Activated CD4-positive, alpha-beta T cell treated with anti-CD3 and anti-CD28 coated beads for 24 hours (primary cell): ENCODE measurements at places on chromosomes 13 and 19.

DNA sequence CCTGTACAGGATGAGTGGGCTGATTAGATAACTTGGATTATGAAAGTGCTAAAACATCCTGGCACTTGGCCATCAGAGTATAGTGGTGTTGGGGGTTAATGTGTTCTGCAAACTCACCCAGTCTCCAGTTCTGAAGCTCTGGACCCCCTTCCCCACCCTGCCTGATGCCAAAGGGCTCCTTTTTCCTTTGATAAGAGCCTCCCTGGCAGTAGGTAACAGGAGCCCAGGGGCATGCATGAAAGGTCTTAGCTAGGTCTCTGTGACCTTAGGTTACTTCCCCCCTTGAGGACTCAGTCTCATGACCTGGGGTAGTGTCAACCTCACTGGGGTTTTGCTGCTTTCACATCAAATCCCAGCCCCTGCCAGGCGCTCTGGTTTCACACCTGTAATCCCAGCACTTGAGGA, 2.5 kb downstream of the RPS28 start:
- no peak for DNase-seq

DNA sequence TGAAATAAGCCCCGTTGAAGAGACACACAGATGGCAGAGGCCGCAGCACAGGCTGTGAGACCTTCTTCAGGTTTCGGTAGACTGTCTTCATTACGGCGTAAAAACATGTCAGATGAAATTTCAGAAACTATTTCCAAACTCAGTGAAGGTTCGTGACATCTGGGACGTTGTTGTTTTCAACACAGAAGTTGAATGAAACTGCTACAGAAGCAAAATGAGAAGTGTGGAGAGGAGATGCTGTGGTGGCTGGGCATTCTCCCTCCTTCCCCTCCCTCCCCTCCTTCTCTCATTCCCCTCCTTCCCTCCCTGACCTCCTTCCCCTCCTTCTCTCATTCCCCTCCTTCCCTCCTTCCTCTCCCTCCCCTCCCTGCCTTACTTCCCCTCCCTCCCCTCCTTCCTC, 113.6 kb downstream of the ATP11A start:
- DNase-seq = no peak

- no peak for DNase-seq
These were observed 24.2 kb downstream of the TEX29 start for GRCh38 chr13:111344471-111345191.

DNA sequence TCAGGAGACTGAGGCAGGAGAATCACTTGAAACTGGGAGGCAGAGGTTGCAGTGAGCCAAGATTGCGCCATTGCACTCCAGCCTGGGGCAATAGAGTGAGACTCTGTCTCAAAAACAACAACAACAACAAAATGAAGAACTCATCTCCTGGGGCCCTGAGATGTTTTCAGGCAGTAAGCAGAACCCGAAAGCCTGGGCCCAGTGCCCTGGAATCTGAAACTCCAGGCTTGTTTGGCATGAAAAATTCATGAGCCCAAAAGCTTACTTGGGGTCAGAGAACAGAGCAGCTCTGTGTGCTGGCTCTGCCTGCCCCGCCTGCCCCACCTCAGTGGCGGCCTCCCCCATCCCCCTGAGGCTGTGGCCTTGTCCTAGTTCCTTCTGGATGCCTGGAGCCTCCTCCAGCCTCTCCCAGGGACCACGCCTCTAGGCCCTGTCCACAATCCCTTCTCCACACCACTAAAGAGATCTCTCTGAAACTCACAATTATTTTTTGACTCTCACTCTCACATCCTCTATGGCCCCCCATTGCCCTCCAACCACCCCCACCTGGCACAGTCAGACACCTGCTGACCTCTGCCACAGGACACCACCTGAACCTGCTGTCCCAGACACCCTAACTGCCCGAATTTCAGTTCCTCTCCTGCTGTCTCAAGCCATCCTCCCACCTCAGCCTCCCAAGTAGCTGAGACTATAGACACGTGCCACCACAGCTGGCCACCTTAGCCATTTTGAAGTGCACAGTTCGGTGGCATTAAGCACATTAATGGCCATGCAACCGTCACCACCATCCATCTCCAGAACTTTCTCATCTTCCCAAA, 6.9 kb upstream of the AP1M2 start:
- DNase-seq = no peak

GRCh38 chr19:49456326-49456725, 3.3 kb downstream of the ALDH16A1 start:
- DNase-seq = no peak

DNA sequence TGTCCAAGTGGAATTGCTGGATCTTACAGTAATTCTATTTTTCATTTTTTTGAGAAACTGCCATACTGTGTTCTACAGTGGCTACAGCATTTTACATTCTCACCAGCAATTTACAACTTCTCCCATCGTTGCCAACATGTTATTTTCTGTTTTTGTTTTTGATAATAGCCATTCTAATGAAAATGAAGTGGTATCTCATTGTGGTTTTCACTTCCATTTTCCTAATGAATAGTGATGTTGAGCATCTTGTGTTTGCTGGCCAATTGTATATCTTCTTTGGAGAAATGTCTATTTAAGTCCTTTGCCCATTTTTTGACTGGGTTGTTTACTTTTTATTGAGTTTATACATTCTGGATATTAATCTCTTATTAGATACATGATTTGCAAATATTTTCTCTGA, 38.6 kb downstream of the KCNRG start:
- no peak for DNase-seq

GRCh38 chr19:30602661-30603350, 230.6 kb downstream of the ZNF536 start:
- DNase-seq = no peak

GRCh38 chr13:43876366-43876765, 3.2 kb downstream of the CCDC122 start:
- DNase-seq = no peak

- DNase-seq = no peak
These were observed 149.4 kb upstream of the FBXL3 start for GRCh38 chr13:77176350-77176749.

GRCh38 chr13:40433577-40433976, 232.9 kb downstream of the FOXO1 start:
- DNase-seq = peak; percentile 9

GRCh38 chr13:60229708-60230272, 66.1 kb upstream of the DIAPH3 start:
- no peak for DNase-seq

GRCh38 chr13:68081061-68081460, 850.9 kb upstream of the PCDH9 start:
- no peak for DNase-seq

GRCh38 chr13:24181991-24182702, 21.6 kb downstream of the SPATA13 start:
- no peak for DNase-seq

GRCh38 chr19:33809960-33810359, 13.3 kb downstream of the KCTD15 start:
- DNase-seq = no peak

GRCh38 chr13:45674908-45675307, 27.2 kb upstream of the CBY2 start:
- DNase-seq = no peak

GRCh38 chr19:3976495-3977241, 5.8 kb upstream of the DAPK3 start:
- DNase-seq = no peak

- DNase-seq = no peak
These were observed 374.0 kb downstream of the IRS2 start for GRCh38 chr13:109412283-109412901.

DNA sequence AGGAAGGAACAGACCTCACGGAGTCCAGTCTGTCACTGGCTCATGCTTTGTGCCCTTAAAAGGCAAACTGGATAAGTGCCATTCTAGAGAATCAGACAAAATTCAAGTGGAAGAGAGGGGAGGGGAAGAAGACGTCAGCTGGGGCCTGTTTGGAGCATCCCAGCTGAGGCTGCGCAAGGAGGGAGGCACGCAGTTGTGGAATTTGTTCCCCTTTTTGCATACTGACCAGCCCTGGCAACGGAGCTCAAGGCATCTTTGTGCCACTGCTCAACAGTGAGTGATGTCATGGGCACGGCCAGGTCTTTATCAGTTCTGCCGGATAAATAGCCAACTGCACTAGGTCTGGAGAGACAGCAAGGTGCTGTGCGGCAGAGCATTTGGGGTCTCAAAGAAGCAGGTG, at the start of gene GPR42:
TSS of gene GPR42 (plus strand) at position 347 of the 400 bp plus-strand sequence. CDS start 292 bp downstream, outside the sequence.
- DNase-seq = no peak

DNA sequence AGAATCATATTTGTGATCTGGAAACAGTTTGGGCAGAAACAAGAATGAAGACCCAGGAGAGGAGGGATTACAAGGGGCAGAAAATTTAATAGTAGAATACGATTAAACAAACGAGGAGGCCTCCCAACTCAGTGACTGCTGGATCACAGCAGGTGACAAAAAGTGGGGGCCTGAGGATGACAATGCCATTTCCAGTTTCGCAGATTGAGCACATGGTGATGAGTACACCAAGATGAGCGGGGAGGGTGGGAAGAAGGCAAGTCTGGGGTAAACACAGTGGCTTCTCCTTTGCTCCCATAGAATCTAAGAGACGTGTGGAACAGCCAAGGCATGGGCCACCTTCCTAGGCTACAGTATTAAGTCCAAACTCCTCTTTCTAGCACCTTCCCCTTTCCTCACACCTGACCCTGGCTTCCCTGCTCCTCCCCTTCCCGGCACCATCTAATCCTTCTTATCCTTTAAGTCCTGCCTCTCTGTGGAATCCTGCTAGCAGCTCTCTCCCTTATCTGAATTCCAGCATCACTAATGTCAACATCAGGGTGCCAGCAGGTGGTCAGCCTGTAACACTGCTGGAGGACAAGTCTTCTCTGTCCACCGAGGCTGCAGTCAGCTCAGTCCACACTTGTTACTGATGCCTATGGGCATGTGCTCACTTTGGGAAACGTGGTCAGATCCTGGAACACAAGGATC, 13.5 kb downstream of the ATP7B start:
- DNase-seq = no peak

- no peak for DNase-seq
These were observed 21.8 kb downstream of the MCF2L start for GRCh38 chr13:112990783-112991182.

GRCh38 chr19:49579947-49580263, 451 bp downstream of the NOSIP start:
- no peak for DNase-seq

- no peak for DNase-seq
These were observed 17.9 kb downstream of the DEDD2 start for GRCh38 chr19:42199440-42200115.

- DNase-seq = no peak
These were observed 3.2 kb downstream of the WBP4 start for GRCh38 chr13:41064493-41064892.

DNA sequence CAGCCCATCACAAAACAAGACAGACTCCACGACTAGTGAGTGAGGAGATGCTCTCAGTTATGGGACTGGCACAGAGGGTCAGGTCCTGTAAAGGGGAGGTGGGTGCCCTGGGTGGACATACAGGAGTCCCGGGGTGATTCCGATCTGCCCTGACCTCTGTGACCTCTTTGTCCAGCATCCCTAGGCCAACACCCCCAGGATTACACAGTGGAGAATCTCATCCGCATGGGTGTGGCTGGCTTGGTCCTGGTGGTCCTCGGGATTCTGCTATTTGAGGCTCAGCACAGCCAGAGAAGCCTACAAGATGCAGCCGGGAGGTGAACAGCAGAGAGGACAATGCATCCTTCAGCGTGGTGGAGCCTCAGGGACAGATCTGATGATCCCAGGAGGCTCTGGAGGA, 6.4 kb upstream of the LILRA1 start:
- no peak for DNase-seq

GRCh38 chr13:41931337-41931736, 29.6 kb downstream of the VWA8 start:
- DNase-seq = no peak

- DNase-seq = no peak
These were observed 65.8 kb downstream of the GGACT start for GRCh38 chr13:100522618-100523309.

- DNase-seq = no peak
These were observed 590.4 kb downstream of the TBC1D4 start for GRCh38 chr13:74891610-74892009.

DNA sequence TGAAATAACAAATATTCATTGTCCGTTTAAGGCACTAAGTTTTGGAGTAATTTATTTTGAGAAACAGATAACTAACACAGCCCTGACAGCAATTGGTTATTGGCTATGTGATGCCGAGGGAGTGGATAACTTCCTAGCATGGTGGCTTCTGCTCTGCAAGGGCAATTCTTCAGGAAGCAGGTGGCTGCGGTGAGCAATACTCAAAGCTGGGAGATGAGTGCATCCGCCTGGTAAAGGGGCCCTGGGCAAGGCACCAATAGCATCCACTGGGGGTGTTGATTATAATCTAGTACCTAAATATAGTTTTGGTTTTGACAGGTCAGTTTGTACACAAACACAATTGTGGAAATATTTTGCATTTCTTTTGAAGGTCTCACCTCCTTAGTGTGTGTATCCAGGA, 41.0 kb downstream of the CCDC70 start:
- DNase-seq = no peak

GRCh38 chr19:5575590-5575989, 7.8 kb upstream of the TINCR start:
- DNase-seq = no peak

GRCh38 chr19:18192673-18193387, at the start of gene MPV17L2:
TSS of gene MPV17L2 (plus strand) at chr19:18193218. CDS start at chr19:18193282, 64 bp downstream.
- DNase-seq = peak; percentile 96

DNA sequence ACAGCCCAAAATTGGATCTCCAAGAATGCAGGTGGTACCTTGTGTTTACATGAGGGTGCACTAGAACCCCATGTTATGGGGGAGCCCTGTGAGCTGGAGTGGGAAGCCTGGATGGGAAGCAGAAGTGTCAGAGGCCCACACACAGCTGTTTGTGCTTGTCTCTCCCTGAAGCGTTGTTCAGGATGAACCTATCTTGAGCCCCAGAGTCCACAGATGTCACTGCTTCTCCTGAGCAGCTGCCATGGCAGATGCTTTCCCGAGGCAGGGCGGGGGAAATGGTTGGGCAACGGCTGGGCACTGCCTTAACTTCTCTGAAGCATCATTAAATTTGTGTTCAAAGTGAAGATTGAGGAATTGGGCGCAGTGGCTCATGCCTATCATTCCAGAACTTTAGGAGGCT, 17.1 kb upstream of the CHST8 start:
- DNase-seq = no peak

DNA sequence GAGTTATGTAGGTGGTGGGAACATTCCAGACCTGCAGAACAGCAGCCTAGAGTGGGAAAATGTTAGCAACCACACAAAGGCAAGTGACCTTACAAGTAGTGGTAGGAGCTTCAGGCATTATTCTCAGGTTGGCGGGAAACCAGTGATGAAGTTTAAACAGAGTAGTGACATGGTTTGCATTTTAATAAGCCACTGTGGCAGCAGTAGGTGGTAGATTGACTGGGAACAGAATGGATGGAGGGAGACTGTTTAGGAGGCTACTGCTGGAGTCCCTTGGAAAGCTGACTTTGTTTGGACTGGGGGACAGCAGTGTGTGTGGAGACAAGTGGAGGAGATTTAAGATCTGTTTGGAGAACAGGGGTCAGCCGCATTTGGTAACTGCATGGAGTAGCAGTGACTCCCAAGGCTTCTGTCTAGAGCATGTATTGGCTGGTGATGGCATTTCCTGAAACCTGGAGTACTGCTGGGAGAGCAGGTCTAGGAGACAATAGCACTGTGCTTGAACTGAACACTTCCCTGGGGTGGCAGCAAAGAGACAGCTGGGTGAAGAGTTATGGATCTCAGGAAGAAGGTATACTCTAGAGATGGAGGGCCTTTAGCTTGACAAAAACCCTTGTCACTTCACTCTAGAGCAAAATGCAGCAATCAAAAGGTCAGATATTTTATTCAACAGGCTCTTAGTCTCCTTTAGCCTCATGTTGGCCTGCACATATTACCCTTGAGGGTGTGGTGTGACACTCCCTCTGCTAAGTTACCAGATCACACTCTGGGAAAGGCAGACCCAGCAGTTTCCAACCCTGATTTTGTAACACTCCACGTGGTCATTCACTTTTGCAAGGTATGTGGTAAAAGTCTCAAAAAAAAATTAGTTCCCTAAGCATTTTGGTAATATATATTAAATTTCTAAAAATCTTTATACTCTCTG, 70.3 kb downstream of the DHRS12 start:
- DNase-seq = no peak
